ENCODE measurements at places on chromosomes 1 and 21.

DNA sequence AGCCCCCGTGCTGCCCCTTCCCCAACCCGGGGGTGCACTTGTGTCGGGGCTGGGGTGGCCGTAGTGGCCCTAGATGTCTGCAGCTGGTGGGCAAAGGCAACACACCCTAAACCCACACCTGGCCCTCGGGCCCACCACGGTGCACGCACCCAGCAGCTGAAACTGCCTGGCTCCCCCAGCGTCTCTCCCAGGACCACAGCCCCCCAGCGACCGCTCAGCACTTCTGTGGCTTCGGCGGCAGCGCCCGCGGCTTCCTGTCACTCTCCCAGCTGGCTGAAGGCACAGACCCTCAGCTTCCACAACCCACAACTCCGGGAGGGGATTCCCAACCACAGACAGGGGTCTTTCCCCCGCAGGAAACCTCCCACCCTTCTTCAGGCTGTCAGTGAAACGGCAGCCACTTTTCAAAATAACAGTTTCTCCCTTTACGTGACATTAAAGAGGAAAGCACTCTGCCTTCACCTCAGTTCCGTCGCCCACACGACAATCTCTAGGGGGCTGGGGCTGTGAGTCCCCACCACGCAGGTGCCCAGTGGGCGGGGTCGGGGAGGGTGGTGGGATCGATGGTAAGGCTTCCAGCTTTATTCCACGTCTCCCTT, 40.7 kb upstream of the COL6A2 start:
- DNase-seq, result no peak

DNA sequence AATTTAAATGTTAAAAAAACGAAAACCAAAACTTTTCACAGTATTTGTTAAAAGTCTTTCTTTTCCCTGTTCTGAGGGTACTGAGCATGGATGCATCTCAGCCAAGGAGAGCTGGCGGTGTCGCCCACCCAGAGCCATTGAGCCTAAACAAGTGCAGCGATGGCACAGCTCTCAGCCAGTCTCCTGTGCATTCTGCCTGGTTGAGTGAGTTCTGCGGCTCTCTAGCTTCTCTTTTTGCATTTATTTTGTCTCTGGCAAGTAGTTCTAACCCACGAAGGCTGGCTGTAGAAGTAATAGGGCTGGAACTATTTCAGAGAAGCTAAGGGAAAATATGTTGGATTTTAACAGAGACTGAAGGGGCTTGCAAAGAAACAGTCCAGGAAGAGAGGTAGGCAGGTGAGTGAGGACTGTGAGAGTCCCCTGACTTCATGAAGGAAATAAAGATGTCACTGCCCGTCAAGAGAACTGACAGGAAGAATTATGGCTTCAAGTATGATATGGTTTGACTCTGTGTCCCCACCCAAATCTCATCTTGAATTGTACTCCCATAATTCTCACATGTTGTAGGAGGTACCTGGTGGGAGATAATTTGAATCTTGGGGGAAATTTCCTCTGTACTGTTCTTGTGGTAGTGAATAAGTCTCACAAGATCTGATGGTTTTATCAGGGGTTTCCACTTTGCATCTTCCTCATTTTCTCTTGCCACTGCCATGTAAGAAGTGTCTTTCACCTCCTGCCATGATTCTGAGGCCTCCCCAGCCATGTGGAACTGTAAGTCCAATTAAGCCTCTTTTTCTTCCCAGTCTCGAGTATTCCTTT, 35.7 kb upstream of the LIN9 start:
- DNase-seq, result no peak

DNA sequence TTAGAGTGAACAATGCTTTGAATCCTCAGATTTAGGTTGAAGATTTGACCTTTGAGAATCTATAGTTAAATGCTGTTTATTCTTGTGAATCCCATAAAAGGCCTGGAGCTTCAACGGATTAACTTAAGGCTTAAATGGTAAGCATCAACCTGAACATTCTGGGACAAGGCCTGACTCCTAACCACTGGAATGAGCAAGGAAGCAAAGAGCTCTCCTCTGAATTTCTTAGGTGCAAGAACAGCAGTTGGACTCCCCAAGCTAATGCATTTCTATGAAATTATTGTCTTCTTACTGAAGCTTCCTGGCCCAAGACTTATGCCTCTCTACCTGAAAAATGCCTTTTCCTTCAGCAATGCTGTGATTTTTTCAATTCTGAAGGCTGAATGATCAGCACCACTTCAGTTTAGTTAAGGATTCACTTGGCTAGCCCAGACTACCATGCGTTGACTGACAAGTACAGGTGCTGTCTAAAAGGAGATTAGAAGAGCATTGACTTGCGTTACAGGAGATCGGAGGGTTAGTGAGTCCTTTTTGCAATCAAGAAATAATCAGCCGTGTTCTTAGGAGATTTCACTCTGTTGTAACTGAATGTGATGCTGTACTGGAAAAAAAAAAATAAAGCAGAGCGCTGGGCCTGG, 178.5 kb downstream of the ZC3H11B start:
- no peak for DNase-seq

DNA sequence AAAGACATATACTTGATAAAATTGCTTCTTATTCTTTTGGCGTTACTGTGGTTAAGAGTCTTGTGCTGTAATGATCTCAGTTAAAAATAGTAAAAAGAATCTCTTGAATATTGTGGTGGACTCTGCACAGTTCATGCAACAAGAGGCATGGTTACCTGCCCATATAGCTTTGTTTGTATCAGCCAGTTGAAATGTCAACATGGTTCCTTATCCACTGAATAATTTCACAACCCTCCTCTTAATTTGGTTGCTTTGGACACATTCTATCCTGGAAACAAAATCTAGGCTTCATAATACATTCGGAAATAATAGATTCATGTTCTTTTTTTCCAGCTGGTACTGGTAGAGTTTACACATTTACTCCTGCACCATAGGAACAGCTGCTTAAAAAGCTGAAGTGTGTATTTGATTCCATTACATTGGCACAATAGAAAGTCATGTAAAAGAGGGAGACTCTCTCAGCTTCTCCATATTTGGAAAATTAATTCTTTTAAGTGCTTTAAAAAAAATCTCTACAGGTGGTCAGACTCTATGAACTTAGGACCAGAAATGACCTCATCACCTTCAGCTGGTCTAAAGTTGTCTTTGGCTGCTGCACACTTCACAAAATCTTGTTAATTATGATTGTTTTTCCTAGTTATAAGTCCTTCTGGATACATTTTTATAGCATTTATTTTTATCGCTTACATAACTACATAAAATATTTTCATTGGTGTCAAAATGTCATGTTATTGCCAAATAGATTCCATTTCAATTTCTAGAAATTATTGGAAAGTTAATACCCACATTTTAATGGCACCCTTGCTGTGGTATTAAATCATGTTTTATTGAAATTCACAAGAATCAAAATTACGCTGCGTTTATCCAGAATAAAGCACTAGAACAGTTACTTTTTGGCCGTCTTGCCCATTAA, 100.2 kb downstream of the LTN1 start:
- DNase-seq, result no peak

- peak; percentile 21 for DNase-seq
Observed at GRCh38 chr1:169133801-169134502, 27.5 kb downstream of the ATP1B1 start.

GRCh38 chr1:182674346-182675246, 9.8 kb downstream of the RGS8 start:
- DNase-seq, result no peak

DNA sequence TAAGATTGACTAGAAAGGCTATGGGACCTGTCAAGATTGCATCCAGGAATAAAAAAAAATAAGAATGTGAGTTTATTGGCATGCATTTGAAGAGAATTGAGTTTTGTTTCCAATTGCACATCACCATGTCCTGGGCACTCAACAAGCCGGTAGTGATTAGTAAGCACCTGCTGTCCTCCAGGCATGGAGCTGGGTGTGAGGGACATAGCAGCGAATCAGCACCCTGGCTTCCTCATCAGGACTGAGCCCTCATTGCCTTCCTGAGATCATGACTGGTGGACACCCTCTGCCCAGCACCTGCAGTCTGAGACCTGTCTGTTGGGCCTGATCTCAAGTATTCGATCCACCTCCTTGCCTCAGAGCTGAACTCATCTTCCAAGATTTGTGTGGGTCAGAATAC, 26.8 kb downstream of the S100A6 start:
- no peak for DNase-seq

DNA sequence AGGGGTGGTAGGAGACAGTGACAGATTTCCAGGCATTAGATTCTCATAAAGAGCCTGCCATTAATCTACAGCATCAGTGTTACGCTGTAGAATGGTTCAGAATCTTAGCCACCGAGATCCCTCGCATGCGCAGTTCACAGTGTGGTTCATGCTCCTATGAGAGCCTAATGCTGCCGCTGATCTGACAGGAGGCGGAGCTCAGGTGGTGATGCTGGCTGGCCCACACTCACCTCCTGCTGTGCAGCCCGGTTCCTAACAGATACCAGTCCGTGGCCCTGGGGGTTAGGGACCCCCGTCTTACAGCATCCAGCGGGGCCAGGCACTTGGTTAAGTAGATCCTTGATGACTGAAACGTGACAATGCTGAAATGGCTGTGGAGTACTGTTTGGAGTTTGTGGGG, 163.6 kb upstream of the C1orf21 start:
- no peak for DNase-seq

DNA sequence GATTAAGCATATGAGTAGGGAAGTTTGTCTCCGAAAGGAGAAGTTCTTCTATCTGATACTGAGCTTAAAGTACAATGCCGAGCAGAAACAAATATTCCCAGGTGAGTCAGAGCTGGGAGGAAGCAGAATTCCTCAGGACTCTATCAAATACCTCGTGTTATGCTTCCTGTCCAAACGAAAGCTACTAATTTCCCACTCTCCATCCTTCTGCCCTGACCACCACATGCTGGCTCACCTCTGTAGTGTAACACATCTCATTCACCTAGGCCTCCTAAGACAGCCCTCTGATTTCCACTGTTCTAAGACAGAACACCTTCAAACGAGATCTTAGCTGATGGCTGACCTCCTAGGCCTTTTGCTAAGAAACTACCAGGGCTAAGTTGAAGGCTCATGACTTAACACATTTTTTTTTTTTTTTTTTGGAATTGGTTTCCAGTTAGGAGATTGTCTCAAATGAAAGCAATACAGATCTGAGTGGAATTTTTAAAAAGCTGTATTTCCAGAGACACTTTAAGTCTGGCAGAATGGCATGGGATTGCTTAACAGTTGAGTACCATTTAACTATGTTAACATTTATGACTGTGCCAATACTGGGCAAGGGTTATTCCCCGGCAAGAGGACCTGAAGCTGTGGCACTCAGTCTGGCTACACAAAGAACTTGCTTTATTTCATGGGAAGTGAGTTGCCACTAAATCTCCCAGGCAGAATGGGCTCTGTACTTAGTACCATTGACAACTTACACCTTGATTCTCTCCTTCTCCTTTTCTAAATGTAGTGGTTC, 583.4 kb downstream of the DPYD start:
- no peak for DNase-seq

DNA sequence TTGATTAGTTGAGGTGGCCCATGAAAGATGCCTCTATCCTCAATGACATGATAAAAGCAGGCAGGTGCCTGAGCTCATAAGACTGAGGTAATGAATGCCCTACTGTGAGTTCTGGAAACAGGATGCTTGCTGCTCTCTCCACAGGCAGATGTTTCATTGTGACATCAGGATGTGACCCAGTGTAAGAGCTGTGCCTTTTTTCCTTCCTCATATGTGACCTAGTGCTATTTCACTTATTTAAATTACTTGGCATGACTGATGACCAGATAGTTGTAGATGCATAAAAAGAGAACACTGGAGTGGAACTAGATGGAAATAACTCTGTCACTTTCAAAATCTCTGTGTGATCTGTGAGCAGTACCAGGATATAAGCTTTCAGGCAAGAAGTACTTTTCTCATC, 31.9 kb downstream of the KIF14 start:
- DNase-seq, result no peak

DNA sequence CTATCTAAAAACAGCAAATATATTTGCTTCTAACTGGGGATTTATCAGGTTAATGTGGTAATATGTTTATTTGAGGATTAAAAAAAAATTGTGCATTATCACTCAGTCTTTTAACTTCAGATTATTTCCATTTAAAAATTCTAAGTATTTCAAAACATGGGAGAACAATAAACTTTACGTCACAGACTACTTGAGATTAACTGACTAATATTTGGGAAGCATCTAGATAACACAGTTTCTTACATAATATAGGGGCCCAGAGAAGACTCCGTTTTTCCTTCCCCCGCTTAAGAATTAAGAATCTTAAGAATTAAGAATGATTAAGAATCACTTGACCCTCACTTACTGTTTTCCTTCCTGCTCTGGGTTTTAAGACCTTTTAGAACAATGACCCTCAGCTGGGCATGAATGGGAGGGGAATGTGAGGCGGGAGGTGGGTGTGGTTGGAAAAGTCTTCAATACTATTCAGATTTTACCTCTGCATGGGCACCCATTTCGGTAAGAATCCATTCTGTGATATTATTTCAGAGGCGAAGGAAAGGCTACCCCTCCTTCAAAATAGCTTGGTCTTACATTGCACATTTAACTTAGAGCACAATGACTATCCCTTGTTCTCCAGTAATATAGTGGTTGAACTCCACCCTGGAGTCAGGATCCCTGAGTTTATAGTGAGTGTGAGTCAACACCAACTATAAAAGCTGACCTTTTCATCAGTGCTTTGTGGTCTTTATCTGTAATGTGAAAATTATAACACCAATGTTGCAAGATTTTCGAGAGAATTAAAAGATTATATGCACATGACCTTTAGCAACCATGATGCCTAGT, 821.3 kb downstream of the USP25 start:
- DNase-seq, result no peak

GRCh38 chr21:27954543-27955165, 987.8 kb upstream of the ADAMTS5 start:
- DNase-seq, result no peak

- DNase-seq, result no peak
Observed at GRCh38 chr21:29808153-29808552, 131.6 kb downstream of the GRIK1 start.

GRCh38 chr1:46480959-46481646, 8.5 kb upstream of the DMBX1 start:
- no peak for DNase-seq

- DNase-seq, result peak; percentile 99
Observed at GRCh38 chr1:55428944-55429931, 214.1 kb upstream of the USP24 start.

GRCh38 chr1:180881806-180882509, 30.7 kb upstream of the KIAA1614 start:
- peak; percentile 64 for DNase-seq

- DNase-seq, result no peak
Observed at GRCh38 chr1:42046761-42047507, 106.3 kb upstream of the GUCA2B start.

- DNase-seq, result no peak
Observed at GRCh38 chr1:219173434-219173757, 282 bp upstream of the LYPLAL1 start.

GRCh38 chr1:28437264-28437923, 67.9 kb downstream of the PHACTR4 start:
- peak; percentile 82 for DNase-seq

DNA sequence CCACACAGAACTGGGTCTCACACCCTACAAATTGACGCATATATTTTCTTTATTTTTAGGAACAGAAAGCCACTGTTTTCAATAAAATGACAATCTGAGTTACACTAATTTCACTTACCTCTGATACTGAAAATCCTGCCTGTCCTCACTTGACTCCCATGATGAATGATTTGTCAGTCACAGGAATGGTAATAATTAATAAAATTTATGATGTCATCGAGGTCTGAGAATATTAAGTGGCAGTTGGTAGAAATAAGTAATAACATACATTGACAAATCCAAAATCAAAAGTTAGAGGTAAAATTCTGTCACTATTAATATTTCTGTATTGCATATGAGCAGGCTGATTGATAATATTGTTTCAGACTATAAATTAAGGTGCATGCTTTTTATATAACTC, 418.7 kb upstream of the RGS18 start:
- no peak for DNase-seq

Data from fibroblast of mammary gland (primary cell).